GM23248 (cell line): ENCODE measurements at places on chromosomes 4 and X.

GRCh38 chr4:168696826-168697225 is 200.0 kb downstream of the PALLD start:
- H3K27ac ChIP-seq = no peak overlapping the region
- H3K4me1 ChIP-seq = peaks cover 23% of the 10 kb centered on the region
- DNase-seq = no peak
- no peaks in the 10 kb centered on the region for H3K27me3 ChIP-seq
- no peak overlapping the region for H3K4me3 ChIP-seq

DNA sequence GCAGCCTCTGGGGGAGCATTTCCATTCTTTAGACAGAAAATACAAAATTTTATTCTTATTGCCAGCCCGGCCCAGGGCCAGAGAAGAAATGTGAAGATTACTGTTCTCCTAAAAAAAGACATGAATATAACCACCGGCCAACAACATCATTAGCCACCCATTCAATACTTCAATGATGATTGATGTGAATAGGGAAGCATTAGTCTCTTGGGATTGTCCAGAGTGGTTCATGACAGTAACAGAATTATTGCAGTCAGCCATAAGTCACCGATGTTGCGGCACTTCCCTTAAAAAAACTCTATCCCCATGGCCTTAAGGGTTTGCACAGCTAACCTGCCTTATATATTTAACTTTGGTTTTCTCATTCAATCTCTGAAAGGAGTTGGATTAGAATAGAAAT is 418.7 kb downstream of the CENPC start:
- no peaks in the 10 kb centered on the region for H3K4me1 ChIP-seq
- H3K27ac ChIP-seq = no peak overlapping the region
- no peaks in the 10 kb centered on the region for H3K36me3 ChIP-seq

DNA sequence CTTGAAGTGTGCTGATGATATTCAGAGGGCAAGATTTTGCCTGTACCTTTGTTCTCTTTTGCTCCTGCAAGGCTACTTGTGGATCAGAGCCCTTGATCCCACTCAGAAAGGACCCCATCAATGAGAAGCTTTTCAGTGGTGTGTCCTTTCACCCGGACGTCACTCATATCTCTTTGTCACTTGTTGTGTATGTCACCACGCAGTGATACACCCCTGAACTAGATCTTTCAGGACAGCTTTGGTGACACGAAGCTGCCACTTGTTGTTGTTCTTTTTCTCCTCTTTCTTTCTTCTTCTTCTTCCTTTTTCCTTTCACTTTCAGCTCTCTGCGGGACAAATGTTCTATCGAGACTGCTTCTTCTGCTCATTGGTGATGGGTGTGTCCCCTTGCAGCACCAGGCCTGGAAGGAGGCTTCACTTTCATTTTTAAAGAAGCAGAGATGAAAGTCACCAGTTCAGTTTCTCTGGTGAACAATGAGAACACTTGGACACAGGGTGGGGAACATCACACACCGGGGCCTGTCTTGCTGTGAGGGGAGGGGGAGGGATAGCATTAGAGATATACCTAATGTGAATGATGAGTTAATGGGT is 83.6 kb downstream of the NBDY start:
- DNase-seq = peak; percentile 55
- H3K4me3 ChIP-seq = peak overlapping the region; percentile 62
- H3K27ac ChIP-seq = peak overlapping the region; percentile 93
- no peaks in the 10 kb centered on the region for H3K27me3 ChIP-seq

GRCh38 chrX:114905251-114905650 is 112.2 kb downstream of the IL13RA2 start:
- H3K27me3 ChIP-seq = no peaks in the 10 kb centered on the region
- H3K4me3 ChIP-seq = no peak overlapping the region
- no peak overlapping the region for H3K27ac ChIP-seq
- H3K36me3 ChIP-seq = no peaks in the 10 kb centered on the region

- no peak overlapping the region for H3K4me3 ChIP-seq
- peak; percentile 21 for DNase-seq
- H3K4me1 ChIP-seq = peaks cover 17% of the 10 kb centered on the region
- no peak overlapping the region for H3K27ac ChIP-seq
- no peaks in the 10 kb centered on the region for H3K36me3 ChIP-seq
- H3K27me3 ChIP-seq = no peaks in the 10 kb centered on the region
Observed at GRCh38 chr4:127868196-127868595, 12.5 kb upstream of the PLK4 start.

DNA sequence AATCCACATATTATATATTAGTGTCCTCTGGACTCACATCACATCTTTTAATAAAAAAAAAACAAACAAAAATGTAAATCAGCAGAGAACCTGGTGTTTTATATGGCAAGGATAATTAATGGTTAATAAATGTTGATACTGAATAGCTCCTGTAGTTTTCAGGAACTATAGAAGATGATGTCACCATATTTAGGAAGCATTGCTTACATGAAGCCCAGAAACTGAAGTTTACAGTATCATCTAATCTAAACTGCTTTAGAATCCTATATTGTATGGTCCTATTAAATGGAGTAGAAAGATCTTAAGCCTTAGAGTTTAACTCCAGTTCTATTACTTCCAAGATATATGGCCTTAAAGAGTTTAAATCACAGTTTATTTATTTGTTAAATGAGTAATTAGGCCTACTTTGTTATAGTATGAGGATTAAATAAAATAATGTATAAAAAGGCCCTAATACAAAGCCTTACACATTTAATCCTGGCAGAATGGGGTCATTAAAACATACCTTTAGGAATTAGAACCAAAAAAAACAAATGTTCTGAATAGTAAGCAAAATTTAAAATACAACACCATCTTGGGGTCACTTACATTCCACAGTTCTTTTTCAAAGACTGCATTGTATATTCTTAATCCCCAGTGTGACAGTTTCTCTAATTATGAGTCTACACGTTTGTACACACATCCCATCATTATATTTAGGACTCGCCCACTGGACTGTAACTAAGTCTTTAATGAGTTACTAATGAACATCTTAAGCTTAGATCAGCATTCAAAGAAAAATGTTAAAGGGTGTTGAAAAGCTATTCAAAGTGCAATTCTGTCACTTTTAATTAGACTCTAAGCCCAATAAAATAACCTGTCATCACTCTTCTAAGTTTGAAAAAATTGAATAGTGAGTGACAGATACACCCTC is 305.9 kb downstream of the ADGRL3 start:
- H3K27ac ChIP-seq = no peak overlapping the region
- H3K4me1 ChIP-seq = no peaks in the 10 kb centered on the region
- DNase-seq = no peak

DNA sequence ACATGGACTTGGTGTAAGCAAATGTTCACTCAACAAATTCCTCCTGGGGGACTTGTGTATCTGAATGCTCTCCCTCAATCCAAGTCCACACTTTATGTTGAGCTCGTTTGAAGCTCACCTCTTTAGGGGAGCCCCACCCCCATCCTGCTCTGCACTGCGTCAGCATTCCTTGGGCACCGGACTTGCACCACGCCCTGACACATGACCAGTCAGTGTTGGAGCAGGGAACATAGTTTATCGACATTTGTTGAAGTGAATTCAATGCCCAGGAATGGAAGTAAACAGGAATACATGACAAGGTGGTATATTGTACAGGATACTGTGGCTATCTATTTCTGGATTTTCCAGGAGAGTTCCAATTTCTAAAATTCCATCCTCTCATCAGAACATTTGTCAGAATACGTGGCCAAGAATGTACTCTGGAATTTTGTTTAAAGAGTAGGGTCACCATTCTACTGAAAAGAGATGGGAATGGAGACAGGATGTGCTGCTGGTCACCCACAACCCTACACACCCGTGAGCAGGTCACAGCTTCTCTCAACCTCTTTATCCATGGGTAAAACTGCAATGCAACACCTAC is 60.0 kb upstream of the LNX1 start:
- H3K27me3 ChIP-seq = no peaks in the 10 kb centered on the region
- H3K36me3 ChIP-seq = no peaks in the 10 kb centered on the region

GRCh38 chr4:186932196-186932595 is 208.5 kb upstream of the FAT1 start:
- H3K4me3 ChIP-seq = no peak overlapping the region
- no peaks in the 10 kb centered on the region for H3K27me3 ChIP-seq
- no peaks in the 10 kb centered on the region for H3K36me3 ChIP-seq
- peak overlapping the region; percentile 29 for H3K27ac ChIP-seq
- H3K4me1 ChIP-seq = peaks cover 29% of the 10 kb centered on the region
- peak; percentile 24 for DNase-seq

DNA sequence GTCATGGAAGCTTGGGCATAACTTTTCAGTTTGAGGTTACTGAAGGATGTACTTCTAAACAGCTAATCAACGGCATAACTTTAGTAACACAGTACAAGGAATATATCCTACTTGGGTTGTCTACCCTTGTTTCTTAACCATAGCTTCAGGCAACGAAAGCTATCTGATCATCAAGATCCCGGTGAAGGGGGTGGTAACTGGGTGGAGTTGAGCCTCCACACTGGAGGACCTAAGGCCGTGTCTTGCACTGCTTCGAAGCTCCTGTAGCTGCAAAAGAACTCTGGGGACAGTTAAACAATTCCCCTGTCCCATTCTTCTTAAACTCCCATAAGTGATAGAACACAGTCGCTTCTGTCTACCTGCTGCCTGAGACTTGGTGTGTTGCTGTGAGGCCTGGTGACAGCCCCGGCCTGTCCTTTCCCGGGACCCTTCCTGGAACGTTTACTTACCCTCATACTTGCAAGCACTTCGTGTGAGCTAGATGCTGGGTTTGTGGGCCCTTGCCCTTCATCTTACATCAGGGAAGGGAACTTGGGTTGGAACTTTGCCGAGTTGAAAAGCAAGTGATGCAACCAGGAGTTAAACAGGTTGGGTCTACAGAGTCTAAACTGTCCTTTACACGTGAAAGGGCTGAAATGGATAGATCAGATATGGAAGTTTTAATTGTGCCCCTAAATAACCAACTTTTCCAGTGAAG is 5.8 kb upstream of the WDR1 start:
- H3K4me3 ChIP-seq = no peak overlapping the region
- no peak overlapping the region for H3K27ac ChIP-seq
- no peaks in the 10 kb centered on the region for H3K27me3 ChIP-seq
- no peaks in the 10 kb centered on the region for H3K36me3 ChIP-seq
- DNase-seq = no peak
- peaks cover 8% of the 10 kb centered on the region for H3K4me1 ChIP-seq

DNA sequence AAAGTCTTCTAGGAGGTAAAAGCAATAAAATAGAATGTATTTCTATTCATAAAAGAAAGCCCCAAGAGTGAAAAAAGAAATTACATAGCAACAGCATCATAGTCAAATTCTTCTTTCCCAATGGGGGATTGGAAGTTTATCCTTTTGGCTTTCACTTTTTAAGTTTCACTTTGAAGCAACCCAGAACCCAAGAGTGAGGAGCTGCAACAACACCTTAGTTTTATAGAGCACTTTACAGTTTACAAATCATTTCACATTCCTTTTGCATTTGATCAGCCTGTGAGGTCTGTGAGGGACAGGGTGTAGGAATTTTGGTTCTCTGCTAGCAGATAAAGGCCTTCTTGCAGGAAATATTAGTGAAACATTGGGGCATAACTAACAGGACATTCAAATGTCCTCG is 112.0 kb upstream of the NDP start:
- H3K27me3 ChIP-seq = no peaks in the 10 kb centered on the region
- no peaks in the 10 kb centered on the region for H3K36me3 ChIP-seq
- peaks cover 3% of the 10 kb centered on the region; the same call in 1 of the 2 replicates for H3K4me1 ChIP-seq
- H3K27ac ChIP-seq = no peak overlapping the region
- DNase-seq = peak; percentile 6
- H3K4me3 ChIP-seq = no peak overlapping the region

GRCh38 chr4:4872314-4872903 is 12.9 kb downstream of the MSX1 start:
- H3K4me3 ChIP-seq = no peak overlapping the region
- peaks cover 12% of the 10 kb centered on the region for H3K4me1 ChIP-seq
- H3K27me3 ChIP-seq = peaks cover 53% of the 10 kb centered on the region
- H3K36me3 ChIP-seq = no peaks in the 10 kb centered on the region

DNA sequence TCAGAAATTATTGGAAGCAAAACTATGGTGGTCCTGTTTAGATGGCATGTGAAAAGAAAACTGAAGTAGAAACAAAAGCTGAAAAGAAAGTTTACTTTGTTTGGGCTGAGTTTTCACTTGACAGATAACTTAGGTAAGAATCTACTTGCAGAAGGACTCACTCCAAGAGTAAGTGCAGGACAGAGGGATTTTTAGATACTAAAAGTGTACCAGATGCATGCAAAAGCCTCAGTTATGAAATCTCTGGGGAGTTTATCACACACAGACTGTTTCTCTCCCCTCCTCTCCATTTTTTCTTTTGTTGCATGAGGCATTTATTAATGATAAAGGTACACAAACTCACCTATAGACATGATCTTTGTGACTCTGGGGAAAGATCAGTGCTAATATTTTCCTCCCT is 127.5 kb upstream of the GIMD1 start:
- DNase-seq = peak; percentile 36
- no peaks in the 10 kb centered on the region for H3K36me3 ChIP-seq
- peak overlapping the region; percentile 32 for H3K4me3 ChIP-seq

- no peaks in the 10 kb centered on the region for H3K4me1 ChIP-seq
- H3K36me3 ChIP-seq = no peaks in the 10 kb centered on the region
- no peak overlapping the region for H3K27ac ChIP-seq
- H3K27me3 ChIP-seq = peaks cover 12% of the 10 kb centered on the region
- H3K4me3 ChIP-seq = no peak overlapping the region
Observed at GRCh38 chr4:24671849-24672248, 87.5 kb upstream of the DHX15 start.

DNA sequence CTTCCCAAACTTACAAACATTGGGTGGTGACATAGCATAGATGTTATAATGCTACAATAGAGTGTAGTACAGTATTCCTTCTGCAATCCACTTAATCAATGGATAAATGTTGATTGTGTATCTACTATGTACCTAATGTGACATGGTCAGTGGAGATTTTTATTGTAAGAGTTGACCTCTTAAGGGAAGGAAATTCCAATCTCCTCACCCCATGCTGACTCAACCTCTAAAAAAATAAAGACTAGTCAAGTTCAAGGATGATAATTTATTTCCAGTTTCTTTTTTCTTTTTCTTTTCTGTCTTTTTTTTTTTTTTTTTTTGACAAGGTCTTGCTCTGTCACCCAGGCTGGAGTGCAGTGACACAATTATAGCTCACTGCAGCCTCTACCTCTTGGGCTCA is 206.5 kb upstream of the STS start:
- no peak overlapping the region for H3K27ac ChIP-seq
- DNase-seq = no peak
- H3K27me3 ChIP-seq = no peaks in the 10 kb centered on the region
- no peaks in the 10 kb centered on the region for H3K4me1 ChIP-seq
- no peak overlapping the region for H3K4me3 ChIP-seq

- no peak overlapping the region for H3K4me3 ChIP-seq
- H3K27me3 ChIP-seq = no peaks in the 10 kb centered on the region
- H3K27ac ChIP-seq = no peak overlapping the region
- H3K36me3 ChIP-seq = no peaks in the 10 kb centered on the region
Observed at GRCh38 chr4:180751009-180751408, 1492.2 kb upstream of the TENM3 start.

- no peak for DNase-seq
- H3K27ac ChIP-seq = no peak overlapping the region
- H3K36me3 ChIP-seq = no peaks in the 10 kb centered on the region
Observed at GRCh38 chrX:109878236-109878635, 124.7 kb upstream of the TMEM164 start.
